MM.1S (cell line): ENCODE measurements at places on chromosomes 11 and 22.

- DNase-seq = no peak
These were observed 35.6 kb upstream of the PSMA1 start for GRCh38 chr11:14555818-14556217.

- DNase-seq = no peak
These were observed 120.2 kb downstream of the BCR start for GRCh38 chr22:23300476-23300875.

DNA sequence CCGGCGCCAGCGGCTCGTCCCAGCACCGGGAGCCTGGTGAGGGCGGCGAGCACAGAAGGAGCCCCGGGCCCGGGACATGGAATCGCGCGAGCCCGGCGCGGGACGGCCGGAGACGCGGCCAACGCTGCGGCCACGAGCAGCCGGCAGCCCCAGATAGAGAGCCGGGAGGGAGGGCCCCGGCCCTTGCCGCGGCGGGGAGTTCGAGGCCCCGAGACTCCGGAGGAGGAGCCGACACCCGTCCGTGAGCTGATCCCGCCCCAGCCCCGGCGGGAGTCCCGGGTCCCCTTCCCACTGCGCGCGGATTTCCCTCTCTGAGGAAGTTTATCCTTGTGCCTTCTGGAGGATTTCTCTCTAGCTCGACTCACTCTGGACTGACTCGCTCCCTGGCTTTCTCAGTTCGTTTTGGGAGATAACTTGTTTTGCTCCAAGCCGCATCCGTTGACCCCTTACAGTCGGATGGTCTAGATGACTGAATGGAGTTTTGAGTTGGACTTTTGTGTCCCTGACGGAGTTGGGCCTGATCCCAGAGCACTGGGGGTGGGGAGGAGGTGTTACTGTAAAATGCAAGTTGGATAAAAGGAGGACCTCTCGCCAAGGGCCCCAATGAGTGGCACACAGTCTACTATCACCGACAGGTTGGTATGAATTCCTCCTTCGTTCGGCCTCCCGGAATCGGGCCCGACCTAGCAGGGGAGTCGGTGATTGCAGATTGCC, 585 bp downstream of the ARHGEF12 start:
- peak; percentile 56 for DNase-seq

DNA sequence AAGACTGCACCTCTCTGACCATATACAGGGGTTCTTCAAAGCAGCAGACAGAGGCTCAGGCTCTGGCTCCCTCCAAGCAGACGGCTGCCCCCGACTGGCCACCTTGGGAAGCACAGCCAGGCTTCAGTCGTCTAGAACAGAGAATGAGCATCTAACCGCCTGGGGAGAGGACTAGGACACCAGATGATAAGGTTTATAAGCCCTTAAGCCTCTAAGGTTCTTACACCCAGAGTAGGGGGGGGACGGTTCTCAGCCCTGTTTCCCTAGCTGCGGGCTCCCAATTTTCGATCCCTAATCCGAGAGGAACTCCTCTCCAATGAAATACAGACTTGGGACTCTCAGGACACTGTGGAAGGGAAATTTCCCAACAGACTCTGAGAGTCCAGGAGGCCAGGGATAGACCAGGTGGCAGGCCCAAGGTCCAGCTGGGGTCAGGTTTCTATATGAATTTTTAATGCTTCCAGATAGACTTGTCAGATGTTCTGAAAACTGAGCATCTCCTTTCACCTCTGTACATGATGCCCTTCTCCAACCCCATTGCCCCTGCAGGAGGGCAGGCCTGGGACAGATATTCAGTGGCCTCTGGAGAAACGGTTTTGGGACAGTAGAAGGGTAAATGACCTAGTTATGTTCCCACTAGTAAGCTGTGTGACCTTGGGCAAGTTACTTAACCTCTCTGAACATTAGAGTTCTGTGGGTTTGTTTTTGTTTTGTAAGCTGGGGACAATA, 20.2 kb downstream of the RTN4RL2 start:
- DNase-seq = peak; percentile 71

- DNase-seq = no peak
These were observed 655.1 kb upstream of the ARHGAP42 start for GRCh38 chr11:100031973-100032372.

GRCh38 chr22:29855611-29856181, 17.6 kb upstream of the ASCC2 start:
- no peak for DNase-seq

DNA sequence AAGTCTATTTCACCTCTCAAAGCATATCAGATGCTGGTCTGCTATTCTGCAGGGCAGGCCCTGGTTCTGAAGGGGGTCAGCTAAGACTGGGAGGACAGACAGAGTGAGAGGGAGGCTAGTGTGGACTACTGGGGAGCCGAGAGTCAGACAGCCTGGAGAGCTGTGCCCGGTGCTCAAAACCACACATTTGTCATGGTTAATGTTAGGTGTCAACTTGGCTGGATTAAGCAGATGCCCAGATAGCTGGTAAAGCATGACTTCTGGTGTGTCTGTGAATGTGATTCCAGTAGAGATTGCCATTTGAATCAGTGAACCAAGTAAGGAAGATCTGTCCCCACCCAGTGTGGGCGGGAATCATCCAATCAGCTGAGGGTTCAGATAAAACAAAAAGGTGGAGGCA, 102.6 kb downstream of the SNX19 start:
- DNase-seq = no peak

GRCh38 chr11:76151556-76152085, 54.7 kb downstream of the WNT11 start:
- DNase-seq = no peak

DNA sequence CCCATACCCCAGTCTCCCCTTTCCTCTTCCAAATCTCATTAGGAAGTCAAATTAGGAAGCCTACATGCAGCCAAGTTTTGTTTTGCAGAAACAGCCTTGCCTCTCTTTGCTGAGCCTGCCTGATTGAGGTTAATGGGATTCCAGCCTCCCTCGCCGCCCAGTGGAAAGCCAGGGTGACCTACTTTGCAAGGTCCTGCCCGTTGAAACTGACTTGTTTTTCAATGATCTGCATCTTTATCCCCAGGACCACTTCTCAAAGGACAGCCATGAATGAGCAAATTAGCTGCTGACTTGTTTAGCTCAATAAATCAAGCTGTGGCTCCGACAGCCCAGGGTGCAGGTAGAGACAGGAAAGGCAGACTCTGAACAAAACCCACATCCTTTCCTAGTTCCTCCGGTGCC, 110.4 kb downstream of the RRAS2 start:
- no peak for DNase-seq

DNA sequence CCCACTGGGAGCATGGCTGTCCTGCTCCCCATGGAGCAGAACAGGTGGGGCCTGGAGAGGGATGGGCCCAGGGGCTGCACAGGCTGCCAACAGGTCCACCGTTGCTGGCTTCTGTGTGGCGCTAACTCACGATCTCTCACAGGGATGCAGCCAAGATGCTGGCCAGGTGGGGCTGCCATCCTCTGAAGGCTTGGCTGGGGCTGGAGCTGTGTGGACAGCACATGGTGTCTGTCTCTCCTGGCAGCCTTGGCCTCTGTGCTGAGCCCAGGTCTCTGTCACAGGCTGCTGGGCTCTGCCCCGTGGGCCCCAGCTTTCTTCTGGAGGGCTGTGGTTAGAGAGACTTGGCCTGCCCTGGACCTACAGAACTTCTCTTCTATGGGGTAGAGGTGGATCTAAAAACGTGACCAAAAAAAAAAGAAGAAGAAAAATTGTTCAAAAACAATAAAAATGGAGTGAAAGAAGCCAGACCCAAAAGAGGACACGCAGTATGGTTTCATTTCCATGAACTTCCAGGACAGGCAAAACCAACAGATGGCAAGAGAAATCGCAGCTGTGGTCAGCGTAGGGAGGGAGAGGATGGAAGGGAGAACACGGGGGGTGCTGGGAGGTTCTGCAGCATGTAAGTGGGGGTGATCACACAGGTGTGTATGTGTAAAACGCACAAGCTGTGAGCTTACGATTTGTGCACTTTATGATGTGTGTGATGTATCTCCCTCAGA, 12.2 kb downstream of the PARVG start:
- no peak for DNase-seq

DNA sequence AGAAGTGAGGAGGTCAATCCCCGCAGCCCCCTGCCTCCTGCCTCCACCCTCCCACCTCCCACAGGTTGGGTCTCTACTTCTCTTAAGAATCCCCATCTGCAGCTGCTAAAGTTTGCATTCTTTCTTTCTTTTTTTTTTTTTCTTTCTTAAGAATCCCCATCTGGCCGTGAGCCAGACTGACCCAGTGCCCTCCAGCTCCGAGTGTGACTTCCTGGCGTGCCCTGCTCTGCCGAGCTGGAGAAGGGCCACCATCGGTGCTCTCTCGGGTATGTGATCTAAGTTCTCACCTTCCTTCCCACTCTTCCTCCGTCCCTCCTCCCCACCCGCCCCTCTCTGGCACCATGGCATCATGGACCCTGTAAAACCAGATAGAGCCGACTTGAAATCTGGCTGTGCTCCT, 66.7 kb upstream of the LMO1 start:
- no peak for DNase-seq

DNA sequence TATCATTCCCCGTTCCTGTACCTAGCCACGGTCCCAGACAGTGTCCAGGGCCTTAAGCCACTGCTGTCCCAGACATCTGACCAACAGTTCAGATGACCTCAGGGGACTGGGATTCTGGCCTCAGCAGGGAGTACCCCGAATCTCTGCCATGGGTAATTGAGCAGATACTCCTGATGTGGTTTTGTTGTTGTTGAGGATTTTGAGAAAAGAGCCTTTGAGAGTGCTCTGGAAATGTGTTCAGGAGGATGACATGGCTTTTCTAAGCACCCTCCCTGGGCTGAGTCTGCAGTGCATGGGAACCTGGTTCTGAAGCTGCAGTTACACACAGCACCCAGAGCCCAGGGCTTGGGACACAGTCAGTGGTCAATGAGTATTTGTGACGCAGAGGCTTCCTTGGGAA, 30.4 kb downstream of the ADAMTS15 start:
- DNase-seq = no peak
